ENCODE measurements at places on chromosomes 5 and 9. TPM values are rescaled to one million over a fixed set of nuclear protein-coding genes. Genes with fewer than 3 reads are reported as not detected.

REXO4 gene
- 36.3 TPM for total RNA-seq

PIP5KL1 gene
- total RNA-seq, result 15.8 TPM

EPB41L4B gene
- 21.7 TPM for total RNA-seq

WDR31 gene
- 0.46 TPM for total RNA-seq

PPIC gene
- total RNA-seq, result 16.0 TPM

CCIN gene
- 0.20 TPM for total RNA-seq

CFAP90 gene
- total RNA-seq, result 0.33 TPM

SLC36A2 gene
- total RNA-seq, result not detected

EGR1 gene
- total RNA-seq, result 28.5 TPM

AJM1 gene
- total RNA-seq, result 1.6 TPM

LVRN gene
- 0.13 TPM for total RNA-seq

ROR2 gene
- total RNA-seq, result 19.8 TPM

BARHL1 gene
- not detected for total RNA-seq

EIF4EBP3 gene
- total RNA-seq, result 9.8 TPM

PAPPA gene
- 0.34 TPM for total RNA-seq

Measured in WTC11 (cell line).